ENCODE measurements at places on chromosomes 3 and 15. TPM values are rescaled to one million over a fixed set of nuclear protein-coding genes. Genes with fewer than 3 reads are reported as not detected.

- no peak for DNase-seq
Measured at GRCh38 chr3:195450731-195451229, 8.0 kb upstream of the ACAP2 start.

GRCh38 chr3:56884387-56884786, 82.6 kb upstream of the ARHGEF3 start:
- no peak for DNase-seq

The NR2E3 gene
- 0.44 TPM for polyA plus RNA-seq

- no peak for DNase-seq
Measured at GRCh38 chr15:60740787-60741354, 261.9 kb upstream of the ICE2 start.

The CPLX3 gene
- not detected for polyA plus RNA-seq

The ZNF592 gene
- 32.1 TPM for polyA plus RNA-seq

DNA sequence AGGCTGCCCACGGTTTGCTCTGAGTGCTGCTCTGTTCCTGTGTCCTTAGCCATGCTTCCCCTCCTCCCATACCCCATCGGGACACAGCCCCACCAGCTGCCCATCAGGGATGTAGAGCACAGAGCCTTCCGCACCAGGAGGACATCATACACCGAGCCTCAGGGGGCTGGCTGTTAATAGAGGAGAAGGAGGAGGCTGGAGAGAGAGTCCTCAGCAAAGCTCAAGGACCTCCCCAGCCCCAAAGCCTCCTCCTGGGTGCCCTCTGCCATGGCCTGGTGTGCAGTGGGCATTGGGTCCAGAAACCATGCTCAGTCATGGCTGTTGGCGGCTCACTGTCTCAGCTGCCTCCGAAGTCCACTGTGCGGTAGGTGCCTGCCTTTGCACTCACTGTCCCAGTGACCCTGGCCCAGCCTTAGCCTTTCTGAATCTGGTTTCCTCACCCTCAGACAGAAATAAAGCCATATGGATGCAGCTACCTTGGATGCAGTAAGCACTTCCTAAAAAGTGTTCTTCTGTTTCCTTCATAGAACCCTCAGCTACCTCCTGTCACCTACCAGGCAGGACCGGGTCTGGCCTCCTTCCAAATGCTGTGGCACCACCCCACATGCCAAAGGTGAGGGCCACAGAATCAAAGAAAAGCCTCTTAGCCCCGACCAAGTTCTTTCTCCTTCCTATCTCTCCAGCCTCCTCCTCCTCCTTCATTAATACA, 53.9 kb downstream of the ACAD9 start:
- DNase-seq: no peak

GRCh38 chr3:183967693-183968092, 50.0 kb downstream of the ABCC5 start:
- no peak for DNase-seq
